ENCODE measurements at places on chromosomes 1 and 21.

GRCh38 chr21:45506241-45506817, 35.9 kb downstream of the SLC19A1 start:
- DNase-seq: no peak

DNA sequence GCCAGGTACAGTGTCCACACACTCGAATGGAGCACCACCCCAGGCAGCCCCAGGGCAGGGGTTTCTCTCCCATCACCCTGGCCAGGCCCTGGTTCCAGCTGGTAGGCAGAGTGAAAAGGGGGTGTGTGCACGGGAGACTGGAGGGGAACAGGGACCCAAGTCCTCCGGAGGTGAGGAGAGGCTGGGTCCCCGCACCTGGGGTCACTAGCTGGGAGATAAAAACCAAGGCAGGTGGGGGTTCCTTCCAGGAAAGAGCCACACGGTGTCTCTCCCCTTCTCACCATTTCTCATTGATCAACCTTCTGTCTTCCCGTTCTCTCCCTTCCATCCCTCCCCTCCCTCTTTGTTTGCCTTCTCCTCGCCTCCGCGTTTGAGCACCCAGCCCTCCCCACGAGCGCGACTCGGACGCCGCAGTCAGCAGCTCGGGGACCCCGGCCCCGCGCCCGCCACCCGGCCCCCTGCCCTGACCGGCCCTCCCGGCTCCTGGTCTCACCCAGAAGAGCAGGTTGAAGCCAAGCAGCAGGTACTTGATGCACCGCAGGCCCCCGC, 358 bp downstream of the TSPAN2 start:
- no peak for DNase-seq

GRCh38 chr1:183636783-183637182, 1.2 kb upstream of the ARPC5 start:
- no peak for DNase-seq

DNA sequence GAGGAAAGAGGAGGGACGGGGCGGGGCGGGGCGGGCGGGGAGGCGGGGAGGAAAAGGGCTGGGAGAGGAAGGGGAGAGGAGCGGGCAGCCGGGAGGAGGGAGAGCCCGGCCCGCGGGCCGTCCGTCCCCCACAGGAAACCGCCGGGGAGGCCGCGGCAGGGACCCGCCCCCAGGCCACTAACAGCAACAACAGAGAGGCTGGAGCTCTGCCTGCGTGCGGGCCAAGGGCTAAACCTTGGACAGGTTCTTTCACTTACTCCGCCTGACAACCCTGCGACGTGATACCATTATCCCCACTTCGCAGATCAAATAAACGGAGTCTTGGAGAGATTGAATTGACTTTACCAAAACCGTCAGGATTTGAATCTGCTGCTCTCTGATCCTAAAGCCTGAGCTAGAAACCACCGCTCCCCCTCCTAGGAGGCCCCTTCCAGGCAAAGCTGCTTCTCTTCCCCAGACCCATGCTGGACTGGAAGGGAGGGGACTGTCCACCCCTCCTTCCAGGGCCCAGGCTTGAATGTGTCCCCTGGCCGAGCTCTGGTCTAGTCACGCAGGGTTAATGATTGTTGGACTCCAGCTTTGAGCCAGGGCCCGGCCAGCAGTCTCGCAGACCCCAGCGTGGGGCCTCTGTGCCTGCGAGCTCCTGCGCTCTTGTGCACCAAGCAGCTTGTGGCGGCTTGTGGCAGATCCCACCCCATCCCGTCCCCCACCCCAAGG, at the start of gene EVA1B:
TSS of gene EVA1B (minus strand) at position 10 of the 717 bp plus-strand sequence. CDS start 608 bp downstream, outside the sequence.
- DNase-seq: no peak

DNA sequence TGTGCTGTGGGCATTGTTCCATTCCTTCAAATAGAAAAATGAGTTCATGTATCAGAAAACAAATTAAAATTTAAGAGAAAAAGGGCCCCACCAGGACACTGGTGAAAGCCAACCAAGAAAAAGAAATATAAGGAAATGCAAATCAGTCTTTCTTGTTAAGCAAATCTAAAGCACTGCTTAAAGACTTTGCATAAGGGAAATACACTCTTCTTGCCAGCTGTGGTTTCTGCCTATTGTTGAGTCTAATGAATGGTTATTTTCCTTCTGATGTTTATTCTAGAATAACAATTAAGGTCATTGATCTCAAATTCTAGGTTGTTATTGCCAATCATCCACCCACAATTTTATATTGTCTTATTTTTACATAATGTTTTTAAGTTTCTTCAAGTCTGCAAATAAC, 158.6 kb upstream of the SNX7 start:
- DNase-seq: no peak

- DNase-seq: no peak
Measured at GRCh38 chr1:97352936-97353382, 567.9 kb downstream of the DPYD start.

DNA sequence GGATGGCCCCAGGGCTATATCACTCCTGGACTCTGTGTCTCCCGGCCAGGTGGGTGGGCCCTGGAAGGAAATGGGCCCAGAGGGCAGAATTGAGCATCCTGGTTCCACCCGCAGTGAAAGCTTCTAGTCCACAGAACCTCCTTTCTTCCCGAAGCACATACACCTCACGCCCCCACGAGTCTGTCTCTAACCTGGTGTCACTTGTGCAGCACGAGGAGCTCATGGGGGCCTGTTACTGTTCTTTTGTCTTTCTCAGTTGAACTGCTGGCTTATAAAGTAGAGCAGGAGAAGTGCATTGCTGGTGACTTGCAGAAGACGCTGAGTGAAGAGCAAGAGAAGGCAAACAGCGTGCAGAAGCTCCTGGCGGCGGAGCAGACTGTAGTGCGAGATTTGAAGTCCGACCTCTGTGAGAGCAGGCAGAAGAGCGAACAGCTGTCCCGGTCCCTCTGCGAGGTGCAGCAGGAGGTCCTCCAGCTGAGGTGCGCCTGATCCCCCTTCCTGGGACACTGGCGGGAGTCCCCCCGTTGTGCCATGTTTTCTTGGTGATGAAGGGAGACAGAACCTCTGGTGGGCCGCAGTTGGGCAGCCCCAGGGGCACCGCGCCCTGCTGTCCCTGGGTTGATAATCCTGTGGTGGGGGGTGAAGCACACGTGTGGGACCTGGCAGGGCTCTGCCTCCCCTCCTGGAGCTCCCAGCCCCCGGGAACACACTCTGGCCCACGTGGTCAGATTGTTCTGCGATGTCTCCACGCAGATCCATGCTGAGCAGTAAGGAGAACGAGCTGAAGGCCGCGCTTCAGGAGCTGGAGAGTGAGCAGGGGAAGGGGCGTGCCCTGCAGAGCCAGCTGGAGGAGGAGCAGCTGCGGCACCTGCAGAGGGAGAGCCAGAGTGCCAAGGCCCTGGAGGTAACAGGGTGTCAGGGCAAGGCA, 28.7 kb upstream of the DIP2A start:
- no peak for DNase-seq

DNA sequence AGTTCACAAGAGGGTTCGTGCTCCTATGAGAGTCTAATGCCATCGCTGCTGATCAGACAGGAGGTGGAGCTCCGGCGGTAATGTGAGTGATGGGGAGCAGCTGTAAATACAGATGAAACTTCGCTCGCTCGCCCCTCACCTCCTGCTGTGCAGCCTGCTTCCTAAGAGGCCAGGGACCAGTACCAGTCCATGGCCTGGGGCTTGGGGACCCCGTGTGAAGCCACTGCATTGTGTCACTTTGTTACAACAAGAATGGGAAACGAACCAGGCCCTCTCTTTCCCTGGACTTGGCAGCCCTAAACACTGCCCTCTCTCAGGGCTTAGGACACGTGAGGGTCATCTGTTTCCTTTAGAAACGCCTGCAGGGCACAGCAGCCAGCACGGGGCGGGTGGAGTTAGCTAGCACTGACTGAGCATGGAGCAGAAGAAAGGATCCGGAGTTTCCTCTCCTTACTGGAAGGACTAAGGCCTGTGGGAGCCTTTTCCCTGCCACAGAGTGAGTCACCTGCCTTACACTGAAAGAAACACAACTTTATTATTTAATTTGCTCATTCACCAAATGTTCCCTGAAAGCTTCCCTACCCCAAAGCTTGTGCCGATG, 185.2 kb upstream of the TMEM51 start:
- no peak for DNase-seq

DNA sequence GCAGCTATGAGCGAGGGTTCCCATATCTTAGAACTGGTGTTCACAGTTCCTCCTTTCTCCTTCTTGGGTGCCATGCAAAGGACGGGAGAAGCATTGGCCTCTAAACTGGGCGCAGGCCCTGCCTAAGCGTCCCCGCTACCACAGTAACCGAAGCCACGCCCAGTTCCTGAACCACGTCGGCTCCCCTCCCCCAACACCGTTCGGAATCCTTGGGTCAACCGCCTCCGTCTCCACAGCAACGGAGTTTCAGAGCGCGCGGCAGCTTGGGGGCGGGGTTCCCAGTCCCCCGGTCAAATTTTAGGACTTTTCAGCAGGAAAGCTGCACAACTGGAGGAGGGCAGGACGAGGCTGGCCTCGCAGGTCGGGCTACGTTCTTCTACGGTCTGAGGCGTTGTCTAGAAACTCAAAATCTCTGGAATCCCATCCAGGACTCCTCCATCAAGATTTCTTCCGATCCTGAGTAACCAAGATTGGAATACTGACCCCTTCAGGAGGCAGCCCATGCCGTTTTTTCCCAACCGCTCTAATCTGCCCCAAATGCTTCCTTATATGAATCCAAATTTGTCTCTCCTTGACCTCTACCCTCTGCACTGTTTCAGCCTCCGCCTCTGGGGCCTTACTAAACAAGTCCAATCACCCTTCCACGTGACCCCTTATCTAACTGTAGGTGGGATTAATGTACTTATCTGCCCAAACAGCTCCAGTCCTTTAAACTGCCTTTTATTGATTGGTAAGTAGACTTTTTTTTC, at the start of gene SPAG17:
TSS of gene SPAG17 (minus strand) at position 145 of the 749 bp plus-strand sequence. CDS start at position 74, 71 bp downstream.
- no peak for DNase-seq

DNA sequence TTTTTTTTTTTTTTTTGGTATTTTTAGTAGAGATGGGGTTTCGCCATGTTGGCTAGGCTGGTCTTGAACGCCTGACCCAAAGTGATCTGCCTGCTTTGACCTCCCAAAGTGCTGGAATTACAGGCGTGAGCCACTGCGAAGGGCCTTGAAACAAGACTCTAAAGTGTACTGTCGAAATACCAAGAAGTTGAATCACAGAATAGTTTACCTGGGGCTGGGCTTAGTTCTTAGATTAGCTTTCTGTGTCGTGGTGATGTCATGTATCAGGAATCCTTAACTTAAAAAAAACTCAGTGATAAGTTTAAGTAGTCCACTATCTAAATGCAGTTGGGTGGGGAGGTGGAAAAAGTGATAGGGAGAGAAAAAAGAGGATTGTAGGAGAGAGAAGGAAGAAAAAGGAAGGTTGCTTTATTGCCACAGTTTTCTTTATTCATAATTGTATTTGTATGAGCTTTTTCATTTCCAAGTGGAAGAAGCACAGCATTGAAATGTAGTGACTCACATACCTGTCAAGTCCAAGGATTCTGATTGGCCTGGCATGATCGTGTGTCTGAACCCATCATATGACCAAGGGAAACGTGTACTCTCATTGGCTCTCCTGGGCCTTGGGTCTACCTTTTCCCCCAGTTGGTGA, 13.4 kb downstream of the ITSN1 start:
- no peak for DNase-seq

DNA sequence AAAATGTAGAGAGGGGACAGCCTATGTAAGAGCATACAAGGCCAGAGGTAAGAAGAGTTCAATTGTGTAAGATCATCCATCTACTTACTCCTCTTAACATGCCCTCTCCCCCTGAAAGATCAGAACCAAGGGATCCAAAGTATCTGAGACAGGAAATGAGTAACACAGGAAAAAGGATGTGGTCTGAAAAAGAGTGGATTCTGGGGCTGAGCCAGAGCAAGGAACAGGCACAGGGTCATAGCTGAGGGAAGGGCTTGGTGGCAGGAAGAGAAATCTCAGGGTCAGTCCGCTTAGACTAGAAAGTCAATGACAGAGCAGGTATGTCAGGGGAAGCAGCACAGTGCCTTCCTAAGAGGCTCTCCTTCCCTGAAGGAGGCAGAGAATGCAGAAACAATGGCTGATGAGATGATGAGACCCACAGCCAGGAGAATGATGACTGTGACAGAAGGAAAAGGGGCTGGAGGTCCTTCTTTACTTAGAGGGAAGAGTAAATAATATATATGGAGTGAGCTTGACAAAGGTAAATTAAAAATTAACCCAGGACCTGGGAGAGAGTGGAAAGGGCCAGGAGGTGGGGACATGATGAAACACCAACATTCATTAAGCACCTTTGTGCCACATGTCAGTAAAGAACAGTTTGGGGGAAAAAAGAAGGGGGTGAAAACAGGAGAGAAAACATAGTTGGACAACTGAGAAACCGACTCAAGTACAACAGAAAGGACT, 26.2 kb upstream of the A3GALT2 start:
- DNase-seq: no peak

DNA sequence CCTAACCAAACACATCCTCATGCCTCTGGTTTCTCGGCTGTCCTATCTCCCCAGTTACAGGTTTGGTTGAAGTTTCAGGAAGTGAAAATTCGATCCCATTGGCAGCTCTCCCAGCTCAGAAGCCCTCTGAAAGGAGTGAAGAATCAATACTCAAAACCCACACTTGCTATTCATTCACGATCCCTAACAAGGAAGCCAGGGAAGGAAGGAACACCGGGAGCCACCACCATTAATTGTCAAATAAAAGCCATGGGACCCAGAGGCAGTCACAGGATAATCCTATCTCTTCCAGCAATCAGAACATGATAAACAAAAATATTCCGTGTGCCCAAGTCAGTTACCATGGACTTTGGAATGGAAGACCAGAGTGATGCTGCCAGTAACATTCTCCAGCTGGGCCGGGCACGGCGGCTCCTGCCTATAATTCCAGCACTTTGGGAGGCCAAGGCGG, 7.0 kb downstream of the TMPRSS2 start:
- no peak for DNase-seq

- no peak for DNase-seq
Measured at GRCh38 chr1:234684856-234685255, 74.9 kb upstream of the IRF2BP2 start.

- no peak for DNase-seq
Measured at GRCh38 chr1:113046569-113046968, 26.4 kb upstream of the LRIG2 start.

GRCh38 chr1:93774707-93775106, 93.1 kb upstream of the BCAR3 start:
- no peak for DNase-seq

DNA sequence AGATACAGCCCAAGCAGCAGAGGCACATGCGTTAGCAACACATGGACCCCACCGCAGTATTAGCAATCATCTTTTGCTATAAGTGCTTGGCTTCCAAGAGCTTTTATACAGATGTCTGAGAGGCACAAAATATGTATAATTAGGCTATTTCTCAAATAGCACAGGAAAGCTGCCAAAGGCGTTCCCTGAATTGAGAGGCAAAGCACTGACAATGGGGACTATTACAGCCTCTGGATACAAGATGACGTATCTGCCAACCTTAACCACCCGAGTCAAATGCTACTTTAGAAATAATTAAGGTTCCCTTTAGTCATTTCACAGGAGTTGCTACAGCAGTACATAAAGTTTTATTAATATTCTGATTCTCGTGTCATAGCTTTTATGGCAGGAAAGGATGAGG, 6.4 kb downstream of the STMN1 start:
- DNase-seq: no peak

- DNase-seq: no peak
Measured at GRCh38 chr1:234707641-234708040, 97.7 kb upstream of the IRF2BP2 start.

- DNase-seq: no peak
Measured at GRCh38 chr1:36913484-36914060, 120.7 kb downstream of the GRIK3 start.

- no peak for DNase-seq
Measured at GRCh38 chr1:195899762-195900352, 708.4 kb downstream of the KCNT2 start.

- DNase-seq: no peak
Measured at GRCh38 chr1:75134647-75135572, 722 bp downstream of the LHX8 start.

GRCh38 chr1:6086762-6087376, 41.2 kb downstream of the KCNAB2 start:
- DNase-seq: no peak
